ENCODE measurements at places on chromosomes 13 and 19.

DNA sequence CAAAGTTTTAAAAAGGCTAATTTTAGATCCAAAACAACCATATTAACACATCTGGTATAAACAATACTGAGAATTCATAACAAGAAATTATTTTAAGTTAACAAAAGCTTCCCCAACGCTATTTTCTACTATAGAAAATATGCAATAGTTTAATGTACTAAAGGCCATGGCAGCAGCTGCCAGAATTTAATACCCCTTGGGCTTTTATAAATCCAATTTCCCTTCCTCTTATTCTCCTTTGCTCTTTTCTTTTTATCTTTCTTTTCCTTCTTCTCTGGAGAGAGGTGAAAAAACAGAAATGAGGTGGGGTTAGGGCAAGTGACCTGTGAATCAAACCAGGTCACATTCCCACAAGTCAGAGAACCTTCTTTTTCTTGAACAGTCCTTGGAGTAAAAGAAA, 58.9 kb downstream of the ENOX1 start:
- DNase-seq = no peak

DNA sequence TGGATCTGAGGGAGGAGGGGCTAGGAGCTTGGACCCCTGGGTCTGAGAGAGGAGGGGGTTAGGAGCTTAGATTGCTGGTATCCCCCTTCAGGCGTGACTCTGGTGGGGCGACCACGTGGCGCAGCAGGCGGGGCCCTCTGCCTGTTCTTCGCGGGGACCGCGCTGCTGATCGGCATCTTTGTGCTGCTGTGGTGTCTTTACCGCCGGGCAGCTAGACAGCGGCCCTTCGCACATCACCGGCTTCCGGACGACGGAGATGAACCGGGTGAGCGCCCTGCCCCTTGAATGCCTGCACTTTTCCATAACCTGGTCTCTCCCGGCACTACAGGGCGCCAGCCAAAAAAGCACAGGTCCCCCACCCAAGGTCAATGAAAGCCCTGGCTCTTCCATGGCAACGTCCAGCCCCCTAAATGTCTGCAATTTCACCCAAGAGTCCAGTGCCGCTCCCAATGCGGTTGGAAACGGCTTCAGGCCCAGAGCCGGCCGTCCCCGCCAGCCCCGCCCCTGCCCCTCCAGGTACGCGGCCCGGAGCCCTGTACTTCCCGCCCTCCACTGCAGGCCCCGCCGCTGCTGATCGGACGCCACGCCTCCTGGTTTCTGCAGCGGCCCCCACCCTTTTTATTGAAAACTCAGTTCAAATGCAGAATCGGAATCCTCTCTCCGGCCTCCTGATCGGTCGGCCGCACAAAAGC, 2.8 kb downstream of the GFY start:
- DNase-seq = no peak

DNA sequence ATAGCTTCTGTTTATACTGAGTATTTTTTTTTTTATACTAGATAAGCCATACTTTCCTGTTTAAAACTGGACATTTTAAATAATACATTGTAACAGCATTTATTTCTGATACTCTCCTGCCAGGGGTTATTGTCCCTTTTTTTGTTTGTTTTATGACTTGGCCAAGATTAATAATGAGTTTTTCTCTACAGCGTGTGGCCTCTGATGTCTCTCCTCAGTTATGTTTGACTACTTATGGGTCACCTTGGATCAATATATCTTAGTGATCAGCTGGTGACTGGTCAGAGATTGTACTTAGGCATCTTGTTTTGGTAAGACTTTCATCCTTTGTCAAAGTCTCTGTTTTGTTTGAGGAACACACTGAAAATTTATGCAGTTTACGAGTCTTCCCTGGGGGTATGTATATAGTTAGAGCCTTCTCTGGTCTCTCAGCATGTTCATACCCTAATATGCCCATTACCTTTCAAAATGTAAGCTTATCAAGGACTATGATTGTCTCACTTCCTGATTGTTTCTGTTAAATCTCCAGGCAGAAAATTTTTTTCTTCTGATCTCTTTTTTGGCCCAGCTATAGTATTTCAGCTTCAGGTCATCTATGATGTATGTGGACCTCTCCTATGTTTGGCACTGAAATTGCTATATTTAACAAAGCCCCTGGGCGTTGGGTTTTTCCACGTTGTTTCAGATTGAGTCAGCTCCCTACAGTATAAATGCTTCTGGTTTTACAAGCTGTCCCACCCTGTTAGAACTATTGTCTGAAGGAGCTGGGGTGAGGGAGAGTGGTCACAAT, 87.9 kb downstream of the URI1 start:
- DNase-seq = no peak

DNA sequence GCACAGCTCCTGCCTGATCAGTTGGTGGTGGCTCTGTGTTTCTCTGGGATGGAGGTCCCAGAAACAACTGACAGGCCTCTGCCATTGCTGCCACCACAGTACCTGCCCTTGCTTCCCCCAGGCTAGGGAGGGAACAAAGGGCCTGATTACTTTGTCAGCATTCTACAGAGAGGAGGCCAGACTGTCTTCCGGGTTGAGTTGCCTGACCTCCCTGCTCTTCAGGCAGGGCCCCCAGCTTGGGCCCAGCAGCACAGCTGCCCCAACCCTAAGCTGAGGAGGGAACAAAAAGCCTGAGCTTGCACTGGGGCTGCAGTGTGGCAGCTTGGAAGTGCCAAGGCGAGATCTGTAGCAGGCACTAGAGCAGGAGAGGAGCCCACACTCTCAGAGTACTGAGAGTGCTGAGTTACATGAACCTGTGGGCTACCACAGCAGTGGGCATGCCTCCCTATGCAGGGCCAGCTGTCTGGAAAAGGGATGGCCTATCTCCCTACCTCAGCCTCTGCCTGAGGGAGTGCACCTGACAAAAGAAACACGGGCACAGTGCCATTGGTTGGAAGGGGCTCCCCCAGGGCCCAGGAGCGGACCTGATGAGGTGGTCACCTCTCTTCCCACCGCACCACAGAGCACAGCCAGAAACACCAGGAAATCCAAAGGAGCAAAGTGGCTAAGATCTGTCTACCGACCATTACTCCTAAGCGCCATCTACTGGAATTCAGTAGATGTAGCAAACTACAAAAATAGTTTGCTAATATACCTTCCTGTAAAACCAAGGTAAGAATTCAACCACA, 24.4 kb downstream of the SLC25A15 start:
- DNase-seq = no peak

DNA sequence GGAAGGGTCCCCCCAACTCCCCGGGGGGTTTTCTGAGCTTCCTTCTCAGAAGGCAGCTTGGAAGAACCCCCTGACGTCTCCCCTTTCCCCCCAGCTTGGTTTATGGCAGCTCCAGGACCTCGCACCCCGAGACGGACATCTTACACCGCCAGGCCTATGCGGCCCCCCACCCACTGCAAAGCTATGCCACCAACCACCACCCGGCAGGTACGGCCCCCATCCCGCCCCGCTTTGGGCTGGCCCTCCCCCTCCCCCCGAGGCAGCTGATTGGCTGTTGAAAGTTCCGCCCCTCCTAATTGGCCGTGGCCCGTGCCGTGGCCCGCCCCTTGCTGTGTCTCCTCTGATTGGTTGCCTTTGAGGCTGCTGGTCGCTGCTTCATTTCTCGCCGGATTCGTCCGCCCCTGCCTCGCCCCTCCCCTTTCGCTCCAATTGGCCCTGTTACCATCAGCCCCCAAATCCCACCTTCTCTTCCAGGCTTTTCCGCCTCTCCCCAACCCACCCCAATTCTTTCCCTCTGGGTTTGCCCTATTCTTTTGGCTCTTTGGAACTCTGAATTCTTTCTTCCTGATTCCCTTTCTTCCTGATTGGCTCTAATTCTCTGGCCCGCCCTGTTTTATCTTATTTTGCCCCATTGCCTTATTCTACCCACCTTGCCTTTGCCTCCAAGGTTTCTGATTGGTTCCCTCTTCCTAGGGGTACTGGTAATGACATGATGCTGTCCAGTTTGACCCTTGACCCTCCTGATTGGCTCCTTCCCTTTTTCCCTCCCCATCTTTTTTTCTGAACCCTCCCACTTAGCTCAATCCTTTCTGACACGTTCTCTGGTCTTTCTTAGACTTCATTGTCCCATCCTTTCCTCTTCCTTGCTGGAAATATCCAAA, 2.5 kb downstream of the PRR12 start:
- peak; percentile 95 for DNase-seq

DNA sequence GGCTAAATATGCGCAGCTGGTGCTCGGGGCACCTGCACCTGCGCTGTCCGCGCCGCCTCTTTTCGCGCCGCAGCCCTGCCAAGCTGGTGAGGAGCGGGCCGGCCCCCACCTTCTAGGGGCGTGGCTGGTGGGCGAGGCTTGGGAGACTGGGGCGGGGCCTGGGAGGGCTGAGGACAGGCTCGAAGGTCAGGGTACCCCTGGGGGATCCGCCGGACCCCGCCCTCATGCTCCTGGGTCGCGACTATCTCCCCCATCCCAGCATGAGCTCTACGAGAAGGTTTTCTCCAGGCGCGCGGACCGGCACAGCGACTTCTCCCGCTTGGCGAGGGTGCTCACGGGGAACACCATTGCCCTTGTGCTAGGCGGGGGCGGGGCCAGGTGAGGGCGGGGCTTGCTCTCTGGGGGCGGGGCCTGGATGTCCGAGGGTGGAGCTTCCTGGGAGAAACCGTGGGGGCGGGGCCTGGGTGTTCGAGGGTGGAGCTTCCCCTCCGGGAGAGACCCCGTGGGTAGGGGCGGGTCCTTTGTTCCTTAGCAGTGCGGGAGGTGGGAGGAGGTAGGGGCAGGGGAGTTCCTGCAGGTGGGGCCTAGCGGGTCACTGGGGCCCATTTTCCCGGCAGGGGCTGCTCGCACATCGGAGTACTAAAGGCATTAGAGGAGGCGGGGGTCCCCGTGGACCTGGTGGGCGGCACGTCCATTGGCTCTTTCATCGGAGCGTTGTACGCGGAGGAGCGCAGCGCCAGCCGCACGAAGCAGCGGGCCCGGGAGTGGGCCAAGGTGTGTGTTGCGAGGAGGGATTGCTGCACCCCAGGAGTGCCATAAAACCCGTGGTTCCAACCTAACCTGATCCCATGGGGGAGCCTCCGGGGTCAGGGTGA, 19.7 kb downstream of the PNPLA6 start:
- DNase-seq = no peak

- no peak for DNase-seq
These were observed 54.0 kb downstream of the DOCK9 start for GRCh38 chr13:98923641-98924397.

- no peak for DNase-seq
These were observed 35.9 kb upstream of the MAB21L1 start for GRCh38 chr13:35512271-35512920.

- no peak for DNase-seq
These were observed 7.5 kb downstream of the KLF16 start for GRCh38 chr19:1855828-1856255.

DNA sequence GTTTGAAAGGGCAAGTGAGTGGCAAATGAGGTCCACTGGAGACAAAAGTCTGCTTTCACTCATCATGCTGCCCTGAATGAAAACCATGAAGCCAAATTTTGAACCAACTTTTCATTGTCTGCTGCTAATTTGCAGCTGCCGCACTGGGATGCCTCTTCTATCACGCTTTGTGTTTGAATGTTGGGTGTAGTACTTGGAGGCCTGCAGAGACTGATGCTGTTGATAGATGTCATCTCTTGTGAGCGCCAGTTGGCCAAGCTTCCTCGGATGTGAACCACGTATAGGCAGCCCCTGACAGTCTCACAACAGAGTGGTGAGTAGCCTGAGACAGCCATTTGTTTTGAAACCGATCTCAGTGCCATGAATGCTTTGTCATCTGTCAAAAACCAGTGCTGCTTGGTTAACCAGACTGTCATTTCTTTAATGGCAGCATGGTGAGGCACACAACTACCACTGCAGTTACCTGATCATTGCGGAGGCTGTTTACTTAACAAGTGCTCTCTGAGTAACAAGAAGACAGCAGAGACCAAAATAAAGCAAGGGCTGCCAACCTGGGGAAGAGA, 31.2 kb upstream of the SLC10A2 start:
- no peak for DNase-seq

DNA sequence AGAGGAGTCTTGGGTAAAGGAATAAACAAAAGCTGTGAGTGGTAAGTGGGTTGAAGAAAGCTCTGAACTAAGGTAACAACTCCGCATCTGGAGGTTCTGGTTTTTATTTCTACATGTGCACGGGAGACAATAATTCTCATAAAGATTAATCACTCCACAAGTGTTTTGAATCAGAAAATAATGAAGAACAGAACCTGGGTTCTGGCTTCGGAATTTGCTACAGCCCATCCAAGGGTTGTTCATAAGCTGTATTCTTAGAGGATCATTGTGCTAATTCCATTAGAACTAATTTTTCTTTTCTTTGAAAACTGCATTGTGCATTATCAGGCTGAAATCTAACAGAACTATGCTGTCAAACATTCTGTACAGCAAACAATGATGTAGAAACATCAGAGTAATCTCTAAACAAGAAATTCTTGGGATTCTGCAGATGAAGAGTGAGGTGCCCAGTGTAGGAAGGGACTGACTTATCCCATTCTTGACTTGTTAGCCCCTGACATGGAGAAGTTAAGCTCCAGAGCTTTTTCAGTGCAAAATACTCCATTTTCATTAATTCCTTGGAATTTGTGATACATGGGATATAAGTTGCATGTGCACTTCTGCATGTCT, 368.2 kb downstream of the COG6 start:
- DNase-seq = no peak

- DNase-seq = no peak
These were observed 387.4 kb downstream of the PCDH9 start for GRCh38 chr13:66842766-66843165.

- no peak for DNase-seq
These were observed 8.8 kb downstream of the GIPR start for GRCh38 chr19:45676851-45677263.

DNA sequence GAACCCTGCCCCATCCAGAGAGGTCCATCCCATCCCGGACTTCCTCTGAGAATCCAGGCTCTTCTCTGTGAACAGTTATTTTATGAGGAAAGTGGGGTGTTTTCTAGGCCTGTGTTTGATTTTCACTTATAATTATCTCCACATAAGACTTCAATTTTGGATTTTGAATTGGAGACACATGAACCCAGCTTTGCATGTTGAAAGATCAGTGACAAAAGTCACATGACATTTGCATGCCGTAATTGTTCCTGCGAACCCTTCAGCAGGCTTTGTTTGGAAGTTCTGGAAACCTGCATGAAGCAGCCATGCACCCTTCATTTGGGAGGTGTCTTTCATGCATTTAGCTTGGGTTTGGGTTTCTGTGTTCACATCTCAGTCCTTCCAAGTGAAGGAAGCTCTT, 44.9 kb upstream of the ZNF536 start:
- no peak for DNase-seq

DNA sequence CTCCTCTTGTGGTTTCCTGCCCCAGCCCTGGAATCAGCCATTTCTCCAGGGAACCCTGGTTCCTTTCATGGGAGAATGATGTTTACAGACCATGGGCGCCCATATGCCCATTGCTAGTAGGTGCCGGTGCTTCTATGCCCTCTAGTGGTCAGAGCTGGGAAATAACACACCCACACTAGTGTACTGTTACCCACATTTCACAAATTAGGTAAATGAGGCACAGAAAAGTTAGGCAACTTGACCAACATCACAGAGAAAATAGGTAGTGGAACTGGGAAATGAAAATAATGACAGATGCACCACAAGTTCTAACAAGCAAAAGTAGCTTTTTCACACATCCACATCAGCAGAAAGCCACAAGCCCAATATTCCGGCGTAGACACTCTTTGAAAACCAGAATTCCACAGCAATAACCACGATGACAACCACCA, 1.3 kb upstream of the CEACAM3 start:
- DNase-seq = peak; percentile 64

GRCh38 chr19:36409841-36410240, 8.6 kb downstream of the ZFP82 start:
- no peak for DNase-seq
